ENCODE measurements at places on chromosomes 11 and 22.

- DNase-seq = no peak
These were observed 32.9 kb downstream of the ARVCF start for GRCh38 chr22:19983741-19984140.

DNA sequence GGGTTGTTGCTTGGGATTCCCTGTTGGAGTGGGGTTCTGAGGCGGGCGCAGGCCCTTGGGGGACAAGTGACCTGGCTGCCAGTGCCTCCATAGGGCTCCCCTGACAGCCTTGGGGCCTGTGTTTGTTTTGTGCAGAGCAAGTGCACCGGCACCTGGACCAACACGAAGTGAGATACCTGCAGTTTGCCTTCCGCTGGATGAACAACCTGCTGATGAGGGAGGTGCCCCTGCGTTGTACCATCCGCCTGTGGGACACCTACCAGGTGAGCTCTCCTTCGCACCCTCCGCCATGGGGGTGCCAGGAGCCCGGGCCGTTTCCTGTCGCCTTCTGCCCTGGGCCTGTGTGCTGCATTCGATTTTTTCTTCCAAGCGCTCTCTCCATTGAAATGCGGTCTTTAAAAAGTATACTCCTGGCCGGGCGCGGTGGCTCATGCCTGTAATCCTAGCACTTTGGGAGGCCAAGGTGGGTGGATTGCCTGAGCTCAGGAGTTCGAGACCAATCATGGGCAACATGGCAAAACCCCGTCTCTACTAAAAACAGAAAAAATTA, 274.6 kb downstream of the TBC1D22A start:
- no peak for DNase-seq

DNA sequence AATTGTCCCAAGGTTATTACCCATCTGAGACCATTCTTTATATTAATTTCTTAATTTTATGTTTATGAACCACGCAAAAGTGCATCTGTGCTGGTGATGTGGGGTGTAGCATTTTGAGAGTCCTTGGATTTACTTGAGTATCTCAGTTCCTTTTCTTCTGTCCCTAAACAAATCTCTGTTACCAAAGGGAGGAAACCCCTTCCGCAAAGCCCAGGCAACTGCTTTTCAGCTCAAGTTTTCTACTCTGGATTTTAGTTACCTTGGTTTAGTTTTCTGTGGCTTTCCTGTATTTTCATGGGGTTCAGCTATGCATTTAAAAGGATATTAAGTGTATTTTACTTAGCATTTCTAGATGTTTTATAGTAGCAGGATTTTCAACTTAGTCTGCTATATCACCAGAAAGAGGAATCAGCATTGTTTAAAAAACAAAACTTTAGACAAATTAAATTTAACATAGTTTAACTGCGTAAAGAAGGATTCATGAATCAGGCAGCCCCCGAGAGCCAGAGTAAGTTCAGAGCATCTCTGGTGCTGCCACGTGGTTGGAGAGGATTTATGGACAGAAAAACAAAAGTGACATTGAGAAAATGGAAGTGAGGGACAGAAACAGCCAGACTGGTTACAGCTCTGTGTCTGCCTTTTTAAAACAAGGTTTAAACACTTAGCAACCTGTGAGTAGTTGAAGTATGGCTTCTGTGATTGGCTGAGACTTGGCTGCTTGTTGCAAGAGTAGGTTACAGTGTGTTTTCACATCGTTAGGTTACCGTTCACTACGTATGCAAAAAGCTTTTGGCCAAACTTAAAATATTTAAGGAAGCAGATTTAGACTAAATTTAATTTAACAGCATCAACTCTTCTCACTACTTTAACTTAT, 9.6 kb downstream of the ADM start:
- peak; percentile 44 for DNase-seq

DNA sequence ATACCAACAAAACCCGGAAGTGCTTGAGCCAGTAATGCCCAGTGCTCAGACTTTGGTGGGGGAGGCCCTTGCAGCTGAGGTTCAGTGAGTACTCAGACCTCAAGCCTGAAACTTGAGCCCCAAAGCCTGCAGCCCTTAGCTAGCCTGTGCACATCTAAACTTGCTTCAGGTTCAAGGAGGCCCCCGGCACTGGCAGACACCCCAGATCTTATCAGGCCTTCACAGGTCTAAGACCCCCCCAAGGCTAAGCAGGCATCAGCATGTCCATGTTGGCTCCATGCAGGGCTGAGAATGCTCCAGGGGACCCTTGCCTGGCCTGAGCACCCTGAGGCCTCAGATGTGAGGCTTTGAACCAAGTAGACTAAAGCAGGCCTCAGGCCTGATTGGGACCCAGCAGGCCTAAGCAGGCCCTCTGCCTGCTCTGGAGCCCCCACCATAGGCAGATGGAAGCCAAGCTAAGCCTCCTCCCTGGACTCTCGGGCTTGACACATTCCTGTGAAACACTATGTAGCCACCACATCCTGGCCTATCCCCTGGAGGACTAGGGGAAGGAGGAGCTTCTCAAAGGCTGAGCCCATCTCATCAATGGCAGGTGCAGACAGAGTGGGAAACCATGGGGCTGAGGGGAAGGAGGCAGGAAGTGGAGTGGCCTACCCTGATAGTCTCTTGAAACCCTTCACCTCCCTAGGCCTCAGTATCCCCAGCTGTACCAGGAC, 1.2 kb upstream of the CASTOR1 start:
- peak; percentile 87 for DNase-seq

GRCh38 chr11:80331694-80332093, 890.9 kb upstream of the TENM4 start:
- no peak for DNase-seq

DNA sequence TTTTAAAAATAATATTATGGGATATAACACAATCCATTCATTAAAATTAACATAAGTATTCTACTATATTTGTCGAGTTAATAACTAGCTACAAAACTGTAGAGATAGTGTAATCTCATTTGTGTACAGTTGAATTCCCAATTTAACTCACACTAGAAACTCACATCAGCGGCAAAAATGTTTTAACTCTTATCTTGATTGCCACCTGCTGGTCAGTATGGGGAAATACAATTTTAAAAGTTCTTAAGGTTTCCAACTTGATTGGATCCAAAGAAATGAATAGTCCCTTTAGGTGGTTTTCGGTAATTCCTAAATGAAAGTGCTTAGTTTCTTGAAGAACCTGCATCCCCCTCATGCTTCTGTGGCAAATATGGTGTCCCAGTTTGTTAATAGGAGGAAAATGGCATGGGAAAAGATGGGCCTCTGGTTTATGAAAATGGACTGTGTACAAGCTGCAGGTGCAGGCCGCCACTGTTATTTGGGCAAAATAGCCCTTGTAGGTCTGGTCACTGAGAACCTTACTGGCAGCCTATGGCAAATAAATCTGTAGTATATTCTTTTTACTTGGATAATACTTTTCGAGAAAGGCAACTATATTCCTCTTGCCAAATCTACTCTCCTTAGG, 33.7 kb upstream of the SLC17A6 start:
- DNase-seq = peak; percentile 29

DNA sequence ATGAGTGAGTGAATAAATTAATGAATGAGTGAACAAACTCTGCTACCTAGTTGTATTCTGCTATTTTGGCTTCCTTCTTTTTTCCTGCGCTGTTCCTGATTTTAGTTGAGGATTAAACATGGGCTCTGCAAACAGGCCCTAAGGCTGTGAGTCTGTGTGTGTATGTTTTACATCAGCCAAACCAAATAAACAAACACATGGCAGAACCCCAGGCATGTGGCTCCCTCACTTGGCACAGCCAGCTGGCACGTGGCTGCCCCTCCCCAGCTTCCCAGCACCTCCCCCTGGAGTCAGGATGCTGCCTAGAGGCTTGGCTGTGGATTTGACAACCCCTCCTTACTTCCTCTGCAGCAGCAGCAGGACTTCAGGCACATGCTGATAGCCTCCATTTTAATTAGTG, 593.2 kb downstream of the INSC start:
- peak; percentile 4 for DNase-seq

GRCh38 chr11:67648140-67648795, 2.3 kb downstream of the ACY3 start:
- no peak for DNase-seq

GRCh38 chr22:29870574-29870973, 12.4 kb upstream of the MTMR3 start:
- DNase-seq = peak; percentile 23

DNA sequence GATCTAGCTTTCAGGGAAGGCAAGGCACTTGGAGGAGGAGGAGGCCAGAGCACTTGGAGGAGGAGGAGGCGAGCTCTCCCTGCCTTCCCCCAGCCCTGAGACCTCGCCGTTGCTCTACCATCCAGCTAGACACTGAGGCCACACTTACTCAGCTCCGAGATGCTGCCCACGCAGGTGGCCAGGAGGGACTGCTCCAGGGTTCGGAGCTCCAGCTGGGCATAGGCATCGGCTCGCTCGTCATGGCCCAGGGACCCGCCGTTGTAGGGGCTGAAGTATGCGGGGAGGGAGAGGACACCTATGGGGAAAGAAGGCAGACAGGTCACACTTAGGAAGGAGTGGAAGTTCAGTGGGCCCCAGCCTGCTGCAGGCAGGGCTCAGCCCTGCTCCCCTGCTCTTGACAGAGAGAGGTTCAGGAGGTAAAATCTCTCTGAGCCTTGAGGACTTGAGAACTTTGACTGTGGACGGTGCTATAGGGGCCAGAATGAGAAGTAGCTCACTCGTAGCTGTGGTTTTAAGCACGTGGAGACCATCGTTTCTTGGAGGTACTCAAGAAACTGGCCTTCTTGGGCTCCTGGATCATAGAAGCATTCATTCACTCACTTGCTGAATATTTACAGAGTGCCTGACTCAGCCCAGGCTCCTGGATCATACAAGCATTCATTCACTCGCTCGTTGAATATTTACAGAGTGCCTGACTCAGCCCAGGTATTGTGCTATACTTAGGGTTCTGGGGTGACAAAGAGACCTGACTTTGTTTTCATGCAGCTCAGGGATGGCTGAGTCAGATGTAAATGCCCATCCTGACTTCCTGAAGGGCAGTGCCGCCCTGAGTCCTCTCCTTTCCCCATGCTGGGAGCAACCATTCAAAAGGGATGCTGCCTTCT, 99.2 kb downstream of the NAT10 start:
- no peak for DNase-seq

DNA sequence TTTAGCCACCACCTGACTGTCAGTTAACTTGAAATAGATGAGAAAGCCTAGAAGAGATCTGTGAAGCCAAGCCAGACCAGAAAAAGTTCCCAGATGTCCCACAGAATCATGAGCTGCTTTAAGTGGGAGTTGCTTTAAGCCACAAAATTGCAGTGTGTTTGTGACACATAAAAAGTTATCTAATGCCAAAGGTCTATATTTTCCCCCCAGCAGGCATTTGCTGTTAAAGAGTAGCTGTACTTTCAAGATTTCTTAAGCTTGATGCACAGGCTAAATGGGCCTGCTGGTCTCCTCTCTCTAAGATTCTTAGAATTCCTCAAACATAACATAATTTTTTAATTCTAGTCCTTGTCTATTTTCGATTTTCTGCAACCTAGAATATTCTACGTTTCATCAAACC, 825.7 kb downstream of the FAM181B start:
- DNase-seq = peak; percentile 66

DNA sequence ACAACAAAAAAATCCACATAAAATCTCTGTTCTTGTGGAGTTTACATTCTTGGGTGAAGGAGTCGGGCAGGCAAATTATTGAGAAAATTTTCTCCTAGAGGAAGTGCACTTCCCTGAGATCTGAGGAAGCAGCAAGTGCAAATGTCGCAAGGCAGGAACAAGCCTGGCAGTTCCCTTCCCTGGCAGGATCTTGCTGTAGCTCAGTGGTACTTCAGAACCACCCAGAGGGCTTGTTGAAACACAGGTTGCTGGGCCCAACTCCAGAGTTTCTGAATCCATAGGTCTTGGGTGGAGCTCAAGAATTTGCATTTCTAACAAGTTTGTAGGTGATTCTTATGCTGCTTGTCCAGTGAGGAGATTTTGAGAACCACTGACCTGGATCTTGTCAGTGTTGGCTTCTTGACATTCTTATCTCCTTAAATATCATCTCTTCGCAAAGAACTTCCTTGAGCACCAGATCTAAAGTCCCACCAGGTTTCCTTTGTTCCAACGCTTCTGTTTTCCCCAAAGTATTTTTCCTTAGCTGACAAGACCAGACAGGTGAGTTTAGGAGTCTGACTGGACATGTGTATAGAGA, 9.6 kb downstream of the QSER1 start:
- no peak for DNase-seq

Data from fibroblast of skin of scalp (primary cell).